IMR-90 (cell line): ENCODE measurements at places on chromosomes 13 and 19. TPM values are rescaled to one million over a fixed set of nuclear protein-coding genes. Genes with fewer than 3 reads are reported as not detected.

DNA sequence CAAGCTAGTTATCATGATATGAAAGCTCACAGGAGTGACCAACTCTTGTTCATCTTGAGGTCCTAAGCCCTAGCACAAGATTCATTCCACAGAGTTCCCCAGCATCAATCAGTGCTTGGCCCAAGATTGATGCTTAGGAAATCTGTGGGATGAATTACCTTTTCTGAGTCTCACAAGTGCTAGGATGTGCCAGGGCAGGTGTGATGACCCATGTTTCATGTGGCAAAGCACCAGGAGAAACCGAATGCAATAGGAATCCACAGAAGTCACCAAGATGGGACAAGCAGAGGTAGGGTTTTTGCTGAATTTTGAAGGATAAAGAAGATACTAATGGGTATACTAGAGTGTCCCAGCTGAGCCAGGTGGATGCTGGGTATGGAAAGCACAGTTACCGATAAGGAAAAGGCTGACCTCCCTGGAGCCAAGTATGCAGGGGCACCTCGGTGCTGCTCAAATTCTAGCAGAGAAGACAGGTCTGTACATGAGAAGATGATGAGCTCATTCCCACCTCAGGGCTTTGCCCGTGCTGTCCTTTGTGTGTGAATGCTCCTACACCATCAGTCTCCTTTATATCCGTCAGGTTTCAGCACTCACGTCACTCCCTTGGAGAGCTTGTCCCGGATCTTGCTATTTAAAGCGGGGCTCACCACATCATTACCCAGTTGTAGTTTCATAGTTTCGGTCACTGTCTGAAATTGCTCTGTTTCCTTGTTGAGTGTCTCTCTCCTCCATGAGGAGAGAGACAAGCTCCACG is 168.9 kb upstream of the TSC22D1 start:
- no peak for DNase-seq

DNA sequence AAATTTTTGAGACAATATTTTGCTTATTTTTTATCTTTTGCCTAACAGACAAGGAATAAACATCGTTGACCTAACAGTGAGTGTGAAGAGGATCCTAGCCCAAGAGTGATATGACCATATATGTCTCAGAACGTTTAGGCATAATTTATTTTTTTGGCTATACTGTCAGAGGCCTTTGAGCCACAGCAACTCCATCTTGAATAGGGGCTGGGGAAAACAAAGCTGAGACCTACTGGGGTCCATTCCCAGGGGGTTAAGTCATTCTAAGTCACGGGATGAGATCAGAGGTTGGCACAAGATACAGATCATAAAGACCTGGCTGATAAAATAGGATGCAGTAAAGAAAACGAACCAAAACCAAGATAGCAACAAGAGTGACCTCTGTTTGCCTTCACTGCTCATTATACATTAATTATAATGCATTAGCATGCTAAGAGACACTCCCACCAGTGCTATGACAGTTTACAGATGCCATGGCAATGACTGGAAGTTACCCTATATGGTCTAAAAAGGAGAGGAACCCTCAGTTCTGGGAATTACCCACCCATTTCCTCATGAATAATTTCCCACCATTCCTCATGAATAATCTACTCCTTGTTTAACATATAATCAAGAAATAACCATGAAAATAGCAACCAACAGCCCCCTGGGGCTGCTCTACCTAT is 510.9 kb upstream of the PCDH9 start:
- DNase-seq, result no peak

MCEMP1 gene
- not detected in 2 replicates for total RNA-seq

PEAK3 gene
- under 0.01 TPM in 1 of 2 replicates, not detected in the other for total RNA-seq
